ENCODE measurements at places on chromosomes 2 and 18.

DNA sequence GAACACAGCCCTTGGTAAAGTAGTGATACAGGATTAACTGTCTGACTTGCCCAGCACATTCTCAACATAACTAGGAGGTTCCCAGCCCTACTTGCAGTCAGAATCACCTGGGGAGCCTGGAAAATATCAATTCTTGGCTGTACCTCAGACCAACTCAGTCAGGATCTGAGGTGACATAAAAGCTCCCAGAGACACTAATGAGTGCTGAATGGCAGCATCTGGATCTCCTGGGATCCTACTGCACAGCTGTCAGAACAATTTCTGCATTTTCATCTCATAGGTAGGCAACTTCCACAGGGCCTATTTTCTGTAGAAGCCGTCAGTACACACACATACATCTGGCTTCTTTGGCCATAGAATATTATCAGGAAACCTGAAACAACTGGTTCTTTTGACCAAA is 138.8 kb downstream of the MYO5B start:
- no peak for DNase-seq

- no peak for DNase-seq
Observed at GRCh38 chr18:60568220-60568619, 195.6 kb upstream of the MC4R start.

GRCh38 chr2:164792316-164793170 is 49.1 kb downstream of the COBLL1 start:
- no peak for DNase-seq

GRCh38 chr2:47708801-47709499 is 74.0 kb upstream of the MSH6 start:
- no peak for DNase-seq

DNA sequence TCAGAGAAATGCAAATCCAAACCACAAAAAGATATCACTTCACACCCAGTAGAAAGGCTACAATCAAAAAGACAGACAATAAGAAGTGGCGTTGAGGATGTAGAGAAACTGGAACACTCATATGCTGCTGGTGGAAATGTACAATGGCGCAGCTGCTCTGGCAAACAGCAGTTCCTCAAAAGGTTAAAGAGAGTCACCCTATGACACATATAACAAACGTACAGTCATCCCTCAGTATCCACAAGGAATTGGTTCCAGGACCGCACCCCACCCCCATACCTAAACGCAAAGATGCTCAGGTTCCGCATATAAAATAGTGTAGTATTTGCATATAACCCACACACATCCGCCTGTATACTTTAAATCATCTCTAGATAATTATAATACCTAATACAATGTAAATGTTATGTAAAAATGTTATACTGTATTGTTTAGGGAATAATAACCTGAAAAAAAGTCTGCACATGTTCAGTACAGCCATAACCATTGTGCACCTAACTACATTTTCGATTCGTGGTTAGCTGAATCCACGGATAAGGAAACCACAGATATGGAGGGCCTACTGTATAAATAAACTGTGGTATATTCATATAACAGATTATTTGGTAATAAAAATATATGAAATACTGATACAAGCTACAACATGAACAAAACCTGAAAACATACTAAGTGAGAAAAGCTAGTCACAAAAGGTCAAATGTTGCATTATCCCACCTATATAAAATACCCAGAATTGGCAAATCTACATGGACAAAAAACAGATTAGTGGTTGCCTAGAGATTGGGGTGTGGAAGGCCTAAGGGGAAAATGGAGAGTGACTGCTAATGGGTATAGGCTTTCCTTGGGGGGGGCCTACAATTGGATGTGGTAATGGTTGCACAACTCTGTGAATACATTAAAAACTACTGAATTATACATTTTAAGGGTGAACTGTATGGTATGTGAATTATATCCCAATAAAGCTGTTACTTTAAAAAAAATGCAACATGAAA is 37.5 kb downstream of the UXS1 start:
- DNase-seq, result no peak

GRCh38 chr2:120503793-120504571 is 158.0 kb downstream of the INHBB start:
- peak; percentile 43 for DNase-seq
